T follicular helper cell (primary cell): ENCODE measurements at places on chromosomes 4 and X.
A peak's percentile ranks its signal among the peaks of the same experiment; 100 is the strongest.

- no peak for DNase-seq
These were observed 49.6 kb upstream of the SPRY1 start for GRCh38 chr4:123346951-123347350.

GRCh38 chrX:7841084-7841805, 1.7 kb upstream of the VCX start:
- no peak for DNase-seq

GRCh38 chrX:373641-374471, 12.9 kb downstream of the PPP2R3B start:
- no peak for DNase-seq

DNA sequence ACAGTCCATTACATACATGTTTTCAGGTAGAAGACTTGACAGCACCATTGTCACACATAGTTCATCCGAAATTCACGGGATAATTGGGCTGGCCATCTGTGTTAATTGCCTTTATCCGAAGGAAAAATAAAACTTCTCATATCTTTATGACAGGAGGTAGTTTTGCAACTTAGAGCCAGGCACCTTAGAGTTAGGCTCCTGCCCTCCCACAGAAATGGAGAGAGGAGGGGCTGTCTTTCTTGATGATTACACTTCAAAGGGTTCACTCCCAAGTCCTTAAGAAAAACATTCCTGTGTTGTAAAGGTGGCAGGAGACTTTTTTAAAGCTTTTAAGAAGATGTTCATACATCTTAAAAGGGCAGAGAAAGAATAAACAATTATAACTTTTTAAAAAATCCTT, 10.5 kb upstream of the SCARB2 start:
- DNase-seq, result no peak

DNA sequence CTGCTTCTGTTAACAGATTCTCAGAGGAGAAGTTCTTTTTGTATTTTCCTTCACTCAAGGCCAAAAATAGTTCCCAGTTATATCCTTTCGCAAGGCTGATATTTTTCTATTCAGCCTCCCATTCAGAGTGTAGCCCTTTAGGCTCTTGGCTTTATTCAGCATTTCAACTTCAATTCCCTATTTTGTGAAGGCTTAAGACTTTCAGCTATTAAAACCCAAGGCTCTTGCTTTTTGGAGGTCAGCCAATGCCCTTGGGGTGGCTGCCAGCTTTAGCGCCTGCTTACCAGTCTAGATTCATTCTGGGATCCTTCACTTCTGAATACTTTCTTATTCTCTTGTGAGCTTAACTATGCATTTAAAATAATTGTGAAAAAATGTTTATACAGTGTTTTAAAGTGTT, 57.3 kb upstream of the ADGRA3 start:
- DNase-seq, result no peak

DNA sequence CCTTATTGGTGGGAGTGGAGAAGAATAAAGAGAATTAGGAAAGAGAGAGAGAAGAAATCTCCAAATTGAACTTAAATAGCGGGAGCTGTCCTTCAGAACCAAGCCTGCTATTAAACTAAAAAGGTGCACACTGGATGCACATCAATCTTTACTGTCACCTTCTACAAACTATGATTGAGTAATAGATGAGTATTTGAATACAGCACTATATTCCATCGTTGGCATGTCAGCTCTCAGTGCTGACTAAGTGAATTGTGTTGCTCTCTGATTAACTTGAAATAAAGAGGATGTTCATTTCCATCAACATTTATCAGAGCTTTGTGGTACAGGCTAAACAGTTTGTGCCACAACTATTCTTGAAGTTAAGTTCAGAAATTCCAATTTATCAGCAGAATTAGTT, 143.7 kb upstream of the PABPC4L start:
- DNase-seq, result no peak

GRCh38 chr4:7202411-7202810, 10.1 kb downstream of the SORCS2 start:
- DNase-seq, result no peak

DNA sequence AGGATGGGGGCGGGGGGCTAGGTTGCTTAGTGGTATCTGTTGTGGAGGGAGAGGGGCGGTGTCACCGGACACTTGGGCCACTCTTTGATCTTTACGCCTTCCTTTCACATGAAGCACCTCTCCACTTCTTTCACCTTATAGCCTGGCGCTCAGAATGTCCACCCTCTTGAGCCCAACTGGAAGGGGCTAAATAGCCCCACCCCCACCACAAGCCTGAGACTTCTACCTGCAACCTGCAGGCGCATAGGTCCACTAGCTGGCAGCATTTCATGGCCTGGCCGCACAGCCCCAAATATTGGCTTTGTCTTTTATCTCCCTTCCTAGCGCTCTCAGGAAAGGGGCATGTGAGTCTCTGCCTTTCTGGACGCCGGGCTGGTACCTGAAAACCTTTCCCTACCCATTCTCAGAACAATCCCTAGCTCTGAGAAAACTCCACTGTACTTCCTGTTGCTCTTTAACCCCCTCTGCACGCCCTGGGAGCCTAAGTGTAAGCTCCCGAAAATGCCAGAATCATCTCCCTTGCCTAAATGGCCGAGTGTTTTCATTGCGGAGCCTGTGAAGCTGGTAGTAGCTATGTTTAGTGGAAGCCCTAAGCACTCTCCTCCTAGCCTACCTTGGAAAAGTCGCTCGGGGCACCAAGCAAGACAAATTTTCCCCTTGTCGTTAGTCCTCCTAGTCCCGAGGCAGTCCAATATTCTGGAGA, 1.2 kb upstream of the TRPC5 start:
- no peak for DNase-seq

DNA sequence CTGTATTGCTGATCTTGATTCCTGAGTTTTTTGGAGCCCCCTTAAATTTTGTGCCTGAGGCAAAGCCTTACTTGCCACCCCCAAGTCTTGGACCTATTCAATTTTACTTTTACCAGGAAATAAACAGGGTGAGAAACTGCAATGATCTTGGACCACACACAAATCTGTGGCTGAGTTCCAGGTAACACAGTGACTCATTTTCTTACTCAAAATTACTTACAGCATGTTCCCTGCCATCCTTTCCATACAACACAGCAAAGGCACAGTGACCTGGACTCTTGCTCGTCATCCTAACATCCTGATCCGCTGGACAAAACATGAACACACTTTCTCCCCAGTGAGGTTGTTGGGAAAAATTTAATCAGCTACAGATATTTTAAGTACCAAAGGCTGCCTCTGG, 60.7 kb upstream of the S100G start:
- DNase-seq, result no peak

DNA sequence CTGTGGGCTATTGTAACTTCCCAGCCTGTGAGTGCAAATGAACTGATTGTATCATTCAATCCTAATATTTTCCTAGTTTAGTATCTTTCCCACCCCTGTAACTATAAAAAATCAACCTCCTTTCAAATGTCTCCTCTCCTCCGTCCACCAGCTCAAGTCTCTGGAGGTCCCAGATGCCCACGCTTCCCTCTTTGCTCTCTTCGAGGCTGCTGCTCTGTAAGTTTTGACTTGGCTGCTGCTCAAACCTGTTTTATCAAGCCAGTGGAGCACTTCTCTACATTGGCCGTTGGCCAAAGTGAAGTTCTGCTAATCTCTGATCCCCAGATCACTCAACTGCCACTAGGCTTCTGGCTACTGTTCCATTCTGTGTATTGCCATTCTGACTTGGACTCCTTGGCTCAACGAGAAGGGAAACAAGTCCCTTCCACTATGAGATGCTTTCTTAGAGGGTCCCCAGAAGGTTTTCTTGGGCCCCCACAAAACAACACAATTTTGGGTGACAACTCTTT, 60.7 kb upstream of the RAPGEF2 start:
- DNase-seq, result no peak

GRCh38 chr4:121740796-121741409, 24.1 kb downstream of the SMIM43 start:
- DNase-seq, result no peak

DNA sequence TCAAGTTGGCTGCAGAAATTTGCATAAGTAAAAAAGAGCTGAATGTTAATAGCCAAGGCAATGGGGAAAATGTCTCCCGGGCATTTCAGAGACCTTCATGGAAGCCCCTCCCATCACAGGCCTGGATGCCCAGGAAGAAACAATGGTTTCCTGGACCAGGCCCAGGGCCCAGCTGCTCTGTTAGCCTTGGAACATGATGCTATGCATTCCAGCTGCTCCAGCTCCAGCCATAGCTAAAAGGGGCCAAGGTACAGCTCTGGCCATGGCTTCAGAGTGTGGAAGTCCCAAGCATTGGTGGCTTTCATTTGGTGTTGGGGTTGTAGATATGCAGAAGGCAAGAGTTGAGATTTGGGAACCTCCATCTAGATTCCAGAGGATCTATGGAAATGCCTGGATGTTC, 508.3 kb downstream of the SPRY1 start:
- DNase-seq, result no peak

DNA sequence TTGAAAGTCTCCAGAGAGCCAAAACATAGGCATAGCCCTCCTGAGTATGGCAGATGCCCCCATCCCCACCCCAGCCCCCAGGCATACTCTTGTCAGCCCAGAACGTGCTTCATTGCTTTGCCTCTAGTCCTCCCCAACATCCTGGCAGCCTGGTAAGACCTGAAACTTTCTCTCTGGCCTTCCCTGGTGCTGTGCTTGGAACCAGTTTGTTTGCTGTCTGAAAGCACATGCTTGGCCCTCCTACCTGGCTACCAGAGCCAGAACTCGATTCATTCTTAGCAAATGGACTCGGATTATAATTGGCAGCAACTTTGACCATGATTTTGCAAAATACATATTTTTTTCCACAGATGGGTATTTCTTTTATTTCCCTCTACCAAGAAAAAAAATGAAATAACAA, 248.1 kb downstream of the USP46 start:
- no peak for DNase-seq

DNA sequence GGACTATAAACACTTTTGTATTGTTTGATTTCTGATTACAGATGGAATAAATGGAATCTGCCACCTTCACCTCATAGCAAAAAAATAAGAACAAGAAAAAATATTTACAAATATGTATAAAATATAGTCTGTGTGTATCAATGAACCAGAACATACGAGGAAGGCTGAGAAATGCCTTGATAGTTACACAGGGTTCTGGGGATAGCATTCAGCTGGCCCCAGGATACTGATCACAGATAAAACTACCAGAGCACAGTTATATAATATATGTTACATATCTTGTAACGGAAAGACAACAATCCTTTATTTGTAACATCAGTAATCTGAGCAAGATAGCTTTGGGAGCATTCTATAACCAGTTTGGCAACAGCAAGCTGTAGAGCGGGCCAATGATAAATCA, 1075.1 kb upstream of the GRID2 start:
- no peak for DNase-seq

DNA sequence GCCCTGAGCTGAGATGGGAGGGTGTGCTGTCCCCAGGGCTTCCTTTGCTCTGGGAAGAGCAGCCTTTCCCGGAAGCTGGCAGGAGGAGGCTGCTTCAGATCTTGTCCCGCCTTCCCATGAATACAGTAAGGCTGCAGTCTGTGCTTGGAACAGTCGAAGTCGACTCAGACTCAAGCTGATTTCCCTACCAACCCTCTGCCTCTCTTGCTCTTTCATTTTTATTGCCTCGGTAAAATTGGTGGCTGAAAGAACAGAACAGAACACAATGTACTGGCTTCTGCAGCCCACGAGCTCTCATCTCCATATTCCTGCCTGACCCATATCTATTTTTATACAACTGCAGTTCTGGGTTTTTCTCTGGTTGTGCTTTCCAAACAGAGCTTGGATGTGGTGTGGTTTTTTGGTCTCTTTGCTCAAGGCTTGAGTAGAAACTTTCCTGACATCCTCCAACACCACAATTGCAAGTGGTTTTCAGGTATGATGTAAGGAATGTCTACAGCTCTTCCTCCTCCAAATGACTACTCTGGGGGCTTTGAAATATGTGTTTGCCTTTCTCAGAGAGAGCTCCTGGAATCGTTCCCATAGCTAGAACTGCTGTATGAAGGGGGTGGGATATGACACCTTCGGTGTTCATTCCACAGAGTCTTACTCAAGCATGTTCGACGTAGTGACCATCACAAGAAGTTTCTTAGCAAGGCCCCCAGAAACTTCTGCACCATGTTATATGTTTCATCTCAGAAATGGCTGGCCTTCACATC, 61.3 kb downstream of the ENPP6 start:
- no peak for DNase-seq

GRCh38 chr4:177441061-177441802, 1.0 kb downstream of the AGA start:
- no peak for DNase-seq

GRCh38 chrX:23908219-23909004, 606 bp downstream of the CXorf58 start:
- DNase-seq, result no peak

DNA sequence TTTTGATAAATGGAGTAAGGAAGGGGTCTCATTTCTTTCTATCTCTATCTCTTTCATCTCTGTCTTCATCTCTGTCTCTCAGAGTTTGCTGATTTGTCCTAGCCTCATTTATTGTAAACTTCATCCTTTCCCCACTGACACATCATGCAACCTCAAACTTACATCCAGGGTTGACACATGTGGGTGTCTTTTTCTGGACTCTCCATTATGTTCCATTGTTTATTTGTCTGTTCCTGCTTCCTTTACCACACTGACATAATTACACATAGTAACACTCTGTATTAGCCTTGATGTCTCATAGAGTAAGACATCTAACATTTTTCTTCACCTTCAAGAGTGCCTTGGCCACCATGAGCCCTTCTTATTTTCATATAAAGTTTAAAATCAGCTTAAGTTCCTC, 8.1 kb upstream of the SRD5A3 start:
- no peak for DNase-seq

GRCh38 chr4:16916719-16917337, 18.4 kb upstream of the LDB2 start:
- peak; percentile 30 for DNase-seq

- no peak for DNase-seq
These were observed 250.2 kb downstream of the TENM3 start for GRCh38 chr4:182493377-182493776.

DNA sequence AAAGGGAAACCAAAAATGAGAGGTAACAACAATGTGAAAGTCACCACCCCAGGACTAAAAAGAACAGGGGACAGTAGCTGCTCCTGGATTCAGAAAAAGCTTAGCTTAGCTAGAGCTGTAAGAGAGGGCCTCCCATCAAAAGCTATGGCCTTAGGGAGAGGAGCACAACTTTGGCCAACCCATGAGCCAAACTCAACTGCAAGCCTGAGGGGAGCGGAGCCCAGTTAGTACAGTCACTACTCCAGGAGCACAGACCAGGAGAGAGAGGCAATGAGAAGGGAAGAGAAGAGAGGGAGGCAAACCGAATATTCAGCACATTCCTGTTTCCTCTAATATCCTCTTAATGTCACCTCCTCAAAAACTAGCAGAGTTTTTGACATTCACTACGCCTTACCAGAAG, 917.1 kb upstream of the INTU start:
- no peak for DNase-seq

- no peak for DNase-seq
These were observed 103.9 kb downstream of the MAML3 start for GRCh38 chr4:140049849-140050637.
